Kidney epithelial cell (primary cell): ENCODE measurements at places on chromosomes 7 and 10. TPM values are rescaled to one million over a fixed set of nuclear protein-coding genes. Genes with fewer than 3 reads are reported as not detected.

DNA sequence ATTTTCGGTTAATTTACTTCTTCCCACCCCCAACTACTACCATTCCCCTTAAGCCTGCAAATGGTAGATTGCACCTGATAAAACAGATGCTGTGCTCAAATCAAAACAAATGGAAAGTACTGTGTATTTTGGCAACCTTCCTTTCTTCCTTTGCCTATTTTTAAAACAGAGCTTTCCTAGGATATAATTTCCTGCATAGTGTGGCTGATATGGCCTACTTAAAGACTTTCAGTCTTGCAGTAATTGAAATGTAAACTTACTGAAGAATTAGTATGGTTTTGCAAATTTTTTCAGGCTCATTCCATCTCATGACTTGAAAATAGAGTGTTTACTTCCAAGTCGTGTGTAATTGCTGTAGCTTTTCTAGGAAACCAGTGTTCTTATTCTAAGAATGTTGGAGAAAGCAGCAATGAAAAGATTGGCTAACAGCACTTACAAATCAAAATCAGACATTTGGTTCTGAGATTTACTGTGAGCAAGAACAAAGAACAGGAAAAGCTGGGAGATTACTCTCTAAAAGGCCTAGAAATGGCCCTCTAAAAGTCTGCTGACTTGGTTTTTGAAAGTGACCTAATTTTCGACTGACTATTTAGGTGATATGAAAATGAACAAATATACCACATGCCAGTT lies 52.0 kb downstream of the REEP3 start:
- no peak for DNase-seq

DNA sequence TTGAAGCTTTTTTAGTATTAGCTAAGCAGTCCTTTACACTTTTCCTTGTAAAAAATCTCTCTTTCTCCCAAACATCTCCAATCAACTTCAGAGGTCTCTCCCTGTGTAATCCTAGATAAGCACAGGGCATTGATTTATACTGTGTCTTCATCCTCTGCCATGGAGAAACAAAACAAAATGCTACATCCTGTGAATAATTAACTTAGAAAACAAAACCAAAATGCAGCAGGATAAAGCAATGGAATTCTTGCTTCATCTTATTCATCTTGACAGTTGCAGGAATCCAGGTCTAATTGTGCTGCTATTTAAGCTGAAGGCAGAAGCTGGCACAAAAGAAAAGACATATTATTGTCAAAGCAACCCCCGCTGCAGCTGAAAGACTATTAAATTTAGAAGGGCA lies 641.5 kb upstream of the SORCS1 start:
- no peak for DNase-seq

DNA sequence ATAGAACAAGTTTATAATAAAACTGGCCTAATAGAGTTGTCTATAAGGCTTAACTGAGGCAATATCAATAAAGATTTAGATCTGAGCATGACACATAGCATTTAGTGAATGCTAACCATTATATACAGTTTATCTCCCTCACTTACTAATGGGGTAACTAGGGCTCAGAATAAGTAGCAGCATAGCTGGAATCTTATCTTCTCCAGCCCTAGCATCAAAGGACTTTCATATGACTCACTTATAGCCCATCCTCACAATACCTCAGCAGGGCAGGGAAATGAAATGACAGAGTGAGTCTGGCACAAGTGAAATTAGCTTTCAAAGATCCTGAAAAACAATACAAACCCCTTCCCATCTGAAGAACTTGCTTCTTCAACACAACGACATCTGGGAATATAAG lies 362.9 kb downstream of the KIF20B start:
- no peak for DNase-seq

GRCh38 chr7:107090457-107090856 lies 46.0 kb downstream of the PRKAR2B start:
- DNase-seq, result no peak

DMBT1 gene
- total RNA-seq, result under 0.01 and 0.13 TPM in 2 replicates

SLC18A2 gene
- total RNA-seq, result 0.75 and 1.5 TPM in 2 replicates
